Posterior vena cava (tissue), 2 donors: ENCODE measurements at places on chromosomes 3 and 15.

DNA sequence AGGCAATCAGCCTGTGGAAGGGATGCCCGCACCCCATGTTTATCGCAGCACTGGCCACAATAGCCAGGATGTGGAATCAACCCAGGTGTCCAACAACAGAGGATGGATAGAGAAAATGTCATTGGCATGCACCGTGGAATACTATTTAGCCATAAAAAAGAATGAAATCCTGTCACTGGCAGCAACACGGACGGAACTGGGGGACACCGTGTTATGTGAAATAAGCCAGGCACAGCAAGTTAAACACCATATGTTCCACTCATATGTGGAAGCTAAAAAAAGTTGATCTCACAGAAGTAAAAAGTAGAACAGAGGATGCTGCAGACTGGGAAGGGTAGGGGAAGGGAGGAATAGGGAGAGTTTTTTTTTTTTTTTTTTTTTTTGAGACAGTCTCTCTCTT lies 15.6 kb downstream of the MELTF start:
- DNase-seq = no peak

DNA sequence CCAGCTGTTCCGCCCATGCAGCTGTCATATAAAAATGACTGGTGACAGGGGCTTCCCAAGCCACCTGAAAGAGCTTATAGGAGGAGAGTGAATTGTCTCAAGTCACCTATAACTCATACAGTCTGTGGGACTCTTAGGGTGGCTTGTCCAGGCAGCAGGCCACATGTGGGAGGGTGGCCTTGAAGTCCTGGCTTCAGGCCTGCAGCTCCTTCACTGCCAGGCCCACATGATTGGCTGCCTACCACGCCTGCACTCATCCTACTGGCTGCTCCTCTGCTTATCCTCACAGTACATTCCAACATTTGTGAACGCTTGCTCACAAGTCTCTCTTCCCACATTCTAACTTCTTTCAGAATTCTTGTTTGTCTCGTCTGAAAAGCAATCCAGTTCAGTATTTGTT lies 41.1 kb upstream of the TIPARP start:
- peak; percentile 92 for DNase-seq

DNA sequence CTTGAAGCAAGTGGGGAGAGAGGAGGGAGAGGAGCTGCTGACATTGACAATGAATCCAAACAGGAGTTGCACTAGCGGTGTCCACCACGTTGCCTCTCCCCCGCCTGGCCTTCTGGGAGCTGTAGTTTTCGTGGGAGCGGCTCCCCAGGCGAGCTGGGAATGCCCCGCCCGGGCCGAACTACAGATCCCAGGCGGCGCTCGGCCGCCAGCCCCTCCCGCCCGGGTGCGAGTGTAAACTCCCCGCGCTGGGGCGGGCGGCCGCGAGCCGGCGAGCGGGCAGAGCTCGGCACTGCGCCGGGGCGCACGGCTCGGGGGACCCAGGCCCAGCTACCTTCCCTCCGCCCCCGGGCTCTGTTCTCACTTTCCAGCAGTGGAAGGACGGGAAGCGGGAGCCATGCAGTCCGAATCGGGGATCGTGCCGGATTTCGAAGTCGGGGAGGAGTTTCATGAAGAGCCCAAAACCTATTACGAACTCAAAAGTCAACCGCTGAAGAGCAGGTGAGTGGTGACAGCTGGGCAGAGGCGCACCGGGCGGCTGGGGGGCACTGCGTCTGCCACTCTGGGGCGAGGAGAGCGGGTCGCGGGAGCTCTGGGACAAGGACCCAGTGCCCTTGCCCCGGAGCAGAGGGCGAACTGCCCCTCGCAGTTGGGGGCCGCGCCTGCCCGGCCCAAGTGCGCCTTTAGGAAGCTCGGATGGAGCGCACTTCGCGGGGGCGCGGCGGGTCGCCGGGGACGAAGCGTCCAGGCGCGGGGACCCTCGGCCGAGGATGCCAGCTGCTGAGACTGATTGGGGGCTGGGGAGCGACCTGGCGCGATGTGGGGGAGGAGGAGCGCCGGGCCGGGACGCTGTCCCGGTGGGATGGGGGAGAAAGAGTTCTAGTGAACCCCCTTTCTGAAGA lies at the start of gene MITF:
MITF (plus strand) TSS at position 261 of the 899 bp plus-strand sequence; CDS start at position 395, 134 bp downstream.
- peak; percentile 98 for DNase-seq

GRCh38 chr3:189229196-189229828 lies 57.5 kb downstream of the TPRG1 start:
- no peak for DNase-seq

DNA sequence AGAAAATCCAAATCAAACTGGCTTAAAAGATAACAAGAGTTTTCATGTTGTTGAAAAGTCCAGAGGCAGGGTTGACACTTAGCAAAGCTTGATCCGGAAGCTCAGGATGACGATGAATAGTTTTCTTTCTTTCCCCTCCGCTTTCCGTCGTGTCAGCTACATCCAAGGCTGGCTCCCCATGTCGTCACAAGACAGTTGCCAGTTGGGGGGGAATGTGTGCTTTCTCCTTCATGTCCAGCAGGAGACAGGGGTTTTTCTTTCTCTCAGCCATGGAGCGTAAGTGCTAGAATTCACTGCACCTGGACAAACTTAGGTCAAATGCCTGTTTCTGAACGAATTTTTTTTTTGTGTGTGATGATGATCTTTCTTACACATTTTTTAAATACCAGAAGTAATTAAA lies 273.8 kb upstream of the RGMA start:
- no peak for DNase-seq

- DNase-seq = no peak
Observed at GRCh38 chr15:52288051-52288942, 7.3 kb downstream of the MYO5C start.

- DNase-seq = peak; percentile 95
Observed at GRCh38 chr3:4994823-4995499, 15.7 kb downstream of the BHLHE40 start.

- no peak for DNase-seq
Observed at GRCh38 chr15:27743638-27744037, 355.5 kb downstream of the OCA2 start.

GRCh38 chr3:94011233-94011711 lies 17.1 kb downstream of the STX19 start:
- no peak for DNase-seq

DNA sequence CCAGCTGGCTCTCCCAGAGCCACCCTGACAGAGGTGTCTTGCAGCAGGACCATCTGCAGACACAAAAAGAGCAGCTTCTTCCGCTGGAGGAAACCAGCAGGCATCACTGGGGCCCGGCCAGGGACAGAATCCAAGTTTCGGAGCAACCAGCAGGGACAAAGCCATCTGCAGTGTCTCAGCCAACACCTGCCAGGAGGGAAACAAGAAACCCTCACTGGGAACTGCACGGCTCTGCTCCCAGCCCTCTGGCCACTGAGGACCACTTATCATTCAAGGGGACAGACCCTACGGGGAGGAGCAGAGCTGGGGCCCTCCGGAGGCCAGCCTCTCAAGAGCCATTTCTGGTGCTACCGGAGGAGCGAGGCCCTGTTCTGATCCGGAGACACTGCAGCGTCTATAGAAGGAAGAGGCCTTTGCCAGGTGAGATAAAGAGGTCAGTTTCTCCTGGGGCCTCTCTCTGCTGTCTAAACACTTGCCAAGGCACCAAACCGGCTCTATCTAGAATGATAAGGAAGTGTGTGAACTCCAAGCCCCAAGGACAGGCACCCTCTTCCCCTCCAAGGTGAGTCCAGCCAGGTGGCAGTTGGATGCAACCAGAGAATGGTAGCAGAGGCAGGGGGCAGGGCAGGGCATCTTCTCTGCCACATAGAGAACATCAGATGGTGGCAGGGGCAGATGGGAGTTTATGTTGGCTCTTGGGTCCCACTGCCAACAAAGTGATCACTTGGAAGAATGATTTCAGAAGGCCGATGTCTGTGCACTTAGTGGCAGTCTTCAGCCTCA lies 89.0 kb downstream of the CHSY1 start:
- peak; percentile 81 for DNase-seq

GRCh38 chr3:76969996-76970615 lies 69.8 kb upstream of the ROBO2 start:
- no peak for DNase-seq

DNA sequence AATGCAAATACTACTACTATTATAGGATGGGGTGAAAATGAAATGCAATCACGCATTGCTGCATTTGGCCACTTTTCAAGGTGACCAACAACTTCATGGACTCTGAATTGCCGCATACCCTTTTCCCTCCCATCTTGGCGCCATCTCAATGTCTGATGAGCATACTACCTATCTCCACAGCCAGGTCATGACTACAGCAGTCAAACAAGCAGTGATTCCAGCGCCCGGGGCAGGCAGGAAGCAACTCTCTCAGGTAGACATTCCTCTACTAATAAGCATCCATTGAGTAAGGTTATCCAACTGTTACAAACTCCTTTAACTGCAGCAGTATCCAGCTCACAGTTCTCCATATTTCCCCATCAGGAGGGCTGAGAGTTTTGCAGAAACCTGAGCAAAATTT lies 155.4 kb downstream of the ADAMTS17 start:
- DNase-seq = peak; percentile 62

DNA sequence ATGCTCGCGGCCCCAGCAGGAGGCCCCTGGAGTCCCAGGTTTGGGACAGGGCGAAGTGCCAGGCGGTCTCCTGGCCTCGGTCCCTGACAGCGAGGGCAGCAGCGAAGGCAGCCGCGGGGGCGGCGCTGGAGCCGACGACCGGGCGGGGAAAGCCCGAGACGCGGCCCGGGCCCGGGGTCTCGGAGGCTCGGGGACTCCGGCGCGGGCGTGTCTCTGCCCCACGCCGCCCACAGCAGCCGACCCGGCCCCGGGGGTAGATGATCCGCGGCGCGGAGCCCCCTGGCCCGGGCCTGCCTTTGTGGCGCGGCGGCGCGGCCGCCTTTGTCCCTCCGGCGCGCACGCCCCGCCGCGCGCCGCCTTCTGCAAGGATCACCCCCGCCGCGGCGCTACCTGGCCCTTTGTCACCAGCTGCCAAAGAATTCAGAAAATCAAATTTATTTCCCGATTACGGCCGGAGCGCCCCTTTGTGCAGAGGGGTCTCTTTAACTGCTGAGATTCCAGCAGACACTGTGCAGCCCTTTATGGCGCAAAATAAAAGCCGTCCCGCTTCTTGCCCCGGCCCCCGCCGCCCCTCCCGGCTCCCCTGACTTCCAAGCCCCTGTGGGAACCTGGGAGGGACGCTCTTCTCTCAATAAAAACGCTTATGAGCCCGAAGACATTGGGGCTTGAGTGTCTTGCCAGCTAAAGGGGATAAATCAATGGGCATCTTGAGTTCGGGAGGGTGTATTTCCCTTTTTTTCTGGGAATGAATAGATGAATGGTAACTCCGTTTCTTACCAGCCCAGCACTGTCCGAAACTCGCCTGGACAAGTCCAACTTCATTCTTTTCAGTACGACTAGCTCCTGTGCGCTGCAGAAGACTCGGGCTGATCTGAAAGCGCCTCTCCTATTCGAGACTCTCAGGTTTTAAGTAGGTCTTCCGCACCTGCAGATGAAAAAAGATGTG lies 68.4 kb downstream of the HES1 start:
- no peak for DNase-seq

DNA sequence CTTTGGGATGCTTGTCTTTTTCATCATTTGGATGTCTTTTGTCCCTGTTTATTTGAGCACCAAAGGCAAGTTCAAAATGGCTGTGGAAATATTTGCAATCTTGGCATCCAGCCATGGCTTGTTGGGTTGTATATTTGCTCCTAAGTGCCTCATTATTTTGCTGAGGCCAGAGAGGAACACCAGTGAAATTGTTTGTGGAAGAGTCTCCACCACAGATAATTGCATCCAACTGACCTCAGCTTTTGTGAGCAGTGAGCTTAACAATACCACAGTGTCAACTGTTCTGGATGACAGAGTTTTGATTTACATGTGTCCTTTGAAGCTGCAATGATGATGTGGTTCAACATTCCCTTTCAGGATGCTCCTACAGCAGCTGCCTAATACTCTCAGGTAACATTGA lies 83.0 kb upstream of the KCNAB1 start:
- no peak for DNase-seq

DNA sequence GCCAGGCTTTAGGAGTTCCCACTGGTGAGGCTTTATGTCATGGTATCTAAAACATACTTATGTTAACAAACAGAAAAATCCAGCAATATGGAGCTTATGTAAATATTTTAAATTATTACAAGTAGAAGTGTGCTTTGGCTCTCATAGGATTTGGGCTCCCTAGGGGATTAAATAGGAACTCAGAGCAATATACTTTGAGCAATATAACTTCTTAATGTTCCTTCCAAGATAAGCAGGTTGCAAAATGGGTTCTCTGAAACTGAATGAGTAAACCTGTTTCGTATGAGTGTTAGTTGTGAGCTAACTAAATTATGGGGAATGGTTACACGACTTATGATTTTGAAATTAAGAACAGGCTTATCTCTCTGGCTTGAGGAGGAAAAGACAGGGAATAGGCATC lies 366.1 kb upstream of the ZNF385D start:
- no peak for DNase-seq

DNA sequence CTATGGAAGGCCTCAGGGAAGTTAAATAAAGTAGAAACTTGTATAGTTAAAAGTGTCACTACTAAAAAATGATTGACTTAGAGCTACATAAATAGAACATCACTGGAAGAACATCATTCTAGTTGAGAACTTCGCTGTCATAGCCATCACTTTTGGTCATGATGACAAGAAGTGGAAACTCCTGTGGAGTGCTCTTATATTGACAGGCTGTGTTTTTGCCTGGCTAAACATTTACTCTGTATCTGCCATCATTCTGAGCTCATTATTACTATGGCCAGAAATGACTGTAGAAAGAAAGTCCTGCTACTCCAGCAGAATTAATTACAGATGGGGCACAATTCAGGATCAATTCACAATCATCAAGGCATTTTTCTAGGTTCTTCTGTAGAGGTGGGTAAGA lies 165.1 kb upstream of the GOLIM4 start:
- DNase-seq = no peak

- DNase-seq = no peak
Observed at GRCh38 chr15:48646331-48646730, 822 bp upstream of the FBN1 start.

DNA sequence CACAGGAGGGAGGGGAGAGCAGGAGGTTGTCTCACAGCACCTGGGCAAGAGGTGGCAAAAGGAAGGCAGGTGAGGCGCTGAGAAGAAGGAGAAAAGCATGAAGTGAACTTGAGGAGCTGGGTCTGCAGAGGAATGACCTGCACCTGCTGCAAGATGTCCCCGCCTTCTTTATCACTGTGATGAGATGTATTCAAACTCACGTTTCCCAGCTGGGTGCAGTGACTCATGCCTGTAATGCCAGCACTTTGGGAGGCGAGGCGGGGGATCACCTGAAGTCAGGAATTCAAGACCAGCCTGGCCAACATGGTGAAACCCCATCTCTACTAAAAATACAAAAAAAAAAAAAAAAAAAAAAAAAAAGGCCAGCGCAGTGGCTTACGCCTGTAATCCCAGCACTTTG lies 22.2 kb upstream of the ZNF710 start:
- DNase-seq = peak; percentile 41

DNA sequence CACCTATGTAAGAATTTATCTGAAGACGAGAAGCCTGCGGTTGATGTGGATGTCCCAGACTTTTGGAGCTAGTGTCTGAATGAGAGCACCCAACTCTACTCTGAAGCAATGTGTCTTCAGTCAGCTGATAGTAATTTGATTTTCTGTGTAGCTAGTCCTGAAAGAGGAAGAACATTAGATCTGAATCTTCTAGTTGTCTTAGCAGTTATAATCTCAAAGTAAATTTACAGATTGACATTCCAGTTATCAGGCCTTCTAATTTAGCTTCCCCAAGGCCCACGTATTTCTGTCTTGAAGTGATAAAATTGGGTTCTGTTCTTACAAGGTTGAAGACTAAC lies 1.5 kb downstream of the TCAIM start:
- DNase-seq = no peak

GRCh38 chr3:141401095-141401494 lies 32.8 kb downstream of the ZBTB38 start:
- DNase-seq = no peak
